Erythroblast (primary cell): ENCODE measurements at places on chromosomes 7 and 10.
A peak's percentile ranks its signal among the peaks of the same experiment; 100 is the strongest.

GRCh38 chr7:30561389-30561788, 33.3 kb upstream of the GARS1 start:
- DNase-seq: no peak

- DNase-seq: no peak
Observed at GRCh38 chr7:16348251-16348650, 73.1 kb downstream of the CRPPA start.

DNA sequence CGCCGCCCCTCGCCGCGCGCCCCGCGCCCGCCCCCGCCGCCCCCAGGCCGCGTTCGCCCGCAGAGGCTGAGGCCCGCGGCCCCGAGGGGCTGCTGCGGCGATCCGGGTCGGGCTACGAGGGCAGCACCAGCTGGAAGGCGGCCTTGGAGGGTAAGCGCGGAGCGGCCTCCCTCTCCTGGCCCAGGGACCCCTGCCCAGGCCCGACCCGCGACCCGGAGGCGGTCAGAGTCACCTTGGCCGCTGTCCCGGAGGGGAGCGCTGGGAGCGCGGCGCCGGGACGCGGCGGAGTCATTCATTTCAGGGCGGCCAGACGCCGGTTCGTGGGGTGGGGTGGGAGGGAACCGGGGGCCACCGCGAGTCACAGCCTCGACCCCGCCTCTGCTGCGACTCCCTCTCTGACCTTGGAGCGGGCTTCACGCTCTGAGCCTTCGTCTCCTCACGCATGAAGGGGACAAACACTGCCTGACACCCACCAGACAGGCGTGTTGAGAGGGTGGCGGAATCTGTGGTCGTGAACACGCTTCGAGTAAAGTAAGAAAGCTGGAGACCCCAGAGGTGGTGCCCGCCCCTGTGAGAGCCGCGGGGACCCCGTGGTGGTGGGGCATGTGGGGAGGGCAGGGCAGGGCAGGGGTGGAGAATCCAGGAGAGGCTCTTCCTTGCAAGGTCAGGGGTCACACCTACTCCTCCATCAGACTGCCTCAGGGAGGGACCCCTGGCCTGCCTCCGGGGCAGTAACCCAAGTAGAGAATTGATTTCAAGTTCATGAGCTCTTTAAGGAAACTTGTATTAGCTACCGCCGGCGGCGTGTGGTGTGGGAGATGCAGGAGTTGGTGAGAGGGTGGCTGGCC, 707 bp downstream of the CLEC2L start:
- DNase-seq: no peak

DNA sequence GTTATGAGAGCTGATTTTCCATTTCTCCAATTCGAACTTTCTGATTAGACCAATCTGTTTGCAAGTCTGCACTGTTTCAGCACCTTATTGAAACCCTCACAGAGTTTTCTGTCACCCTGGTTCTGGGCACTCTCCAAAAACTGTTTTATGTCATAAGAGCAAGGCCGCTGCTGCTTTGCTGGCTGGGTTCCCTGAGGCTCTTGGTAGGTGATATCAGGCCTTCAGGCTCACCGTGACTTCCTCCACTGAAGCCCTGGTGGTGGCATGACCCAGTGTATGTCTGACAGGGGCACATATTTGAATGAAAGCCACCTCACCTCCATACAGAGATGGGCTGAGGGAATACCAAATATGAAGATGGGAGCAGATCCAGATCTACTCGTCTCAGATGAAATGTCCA, 8.3 kb downstream of the RABGEF1 start:
- DNase-seq: no peak

DNA sequence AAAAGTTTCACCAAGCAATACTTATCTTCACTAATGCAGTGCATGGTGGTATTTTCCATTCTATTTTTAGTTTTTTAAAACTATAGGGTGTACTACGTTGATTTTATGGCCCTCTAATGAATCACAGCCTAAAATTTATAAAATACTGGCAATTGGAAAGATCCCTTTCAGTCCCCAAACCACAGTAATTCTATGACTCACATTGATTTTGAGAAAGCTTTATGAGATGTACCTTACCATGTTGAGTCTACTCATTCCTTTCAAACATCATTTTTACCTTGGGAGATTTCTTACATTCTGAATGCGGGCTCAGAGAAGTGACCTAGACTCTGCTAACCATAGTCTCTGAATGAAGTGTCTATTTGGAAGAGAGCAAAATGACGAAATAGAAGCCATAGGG, 141.6 kb downstream of the GPR85 start:
- DNase-seq: no peak

- DNase-seq: no peak
Observed at GRCh38 chr7:8213381-8213780, 48.6 kb downstream of the ICA1 start.

DNA sequence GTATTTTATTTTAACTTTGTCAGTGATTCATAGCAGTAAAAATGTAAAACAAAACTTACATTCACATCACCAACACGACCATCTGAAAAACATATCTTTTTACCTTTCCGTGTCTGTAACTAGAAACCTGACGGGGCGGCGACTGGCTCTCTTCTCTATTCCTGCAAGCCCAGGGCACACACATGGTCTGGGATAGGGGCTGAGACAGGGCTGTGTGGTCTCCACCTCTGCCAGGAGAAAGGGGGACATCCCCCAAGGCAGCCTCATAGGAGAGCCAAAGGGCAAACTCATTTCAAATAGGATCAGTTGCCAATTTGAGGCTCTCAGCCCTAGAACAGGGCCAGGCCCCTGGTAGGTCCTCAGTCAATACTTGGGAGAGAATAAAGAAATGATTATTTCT, 359.4 kb downstream of the TCERG1L start:
- no peak for DNase-seq

- no peak for DNase-seq
Observed at GRCh38 chr7:136665878-136666509, 202.5 kb upstream of the CHRM2 start.

DNA sequence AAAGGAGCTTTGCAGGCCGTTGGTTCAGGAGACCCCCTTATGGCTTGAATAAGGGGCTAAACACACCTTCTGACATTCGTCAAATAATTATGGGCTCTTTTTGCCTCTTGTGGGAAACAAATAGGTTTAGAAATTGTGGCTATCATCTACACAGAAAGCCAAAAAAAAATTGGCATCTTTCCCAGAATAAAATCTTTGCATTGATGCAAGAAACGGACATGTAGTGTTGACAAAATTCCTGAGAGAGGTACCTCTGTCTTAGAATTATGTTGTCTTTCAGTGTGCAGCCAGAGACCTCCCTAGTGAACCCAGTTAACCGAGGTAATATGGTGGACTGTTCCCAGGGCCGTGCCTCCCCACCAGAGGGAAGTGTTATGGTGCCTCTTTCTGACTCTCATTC, 283.9 kb downstream of the SDHAF3 start:
- no peak for DNase-seq

DNA sequence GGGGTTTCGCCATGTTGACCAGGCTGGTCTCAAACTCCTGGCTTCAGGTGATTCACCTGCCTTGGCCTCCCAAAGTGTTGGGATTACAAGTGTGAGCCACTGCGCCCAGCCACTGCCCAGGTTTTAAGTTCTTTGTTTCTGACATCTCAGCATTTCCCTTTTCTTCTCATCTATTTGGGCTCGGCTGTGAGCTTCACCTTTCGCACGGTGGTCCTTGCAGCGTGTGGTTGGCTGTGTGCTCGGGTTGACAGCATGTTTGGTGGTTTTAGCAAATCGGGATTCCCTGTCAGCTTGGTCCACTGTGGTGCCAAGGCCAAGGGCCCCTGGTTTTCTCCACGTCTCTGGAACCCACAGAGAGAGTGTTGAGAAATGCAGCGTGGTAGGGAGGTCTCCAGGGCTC, 138.8 kb downstream of the DNAJB6 start:
- DNase-seq: no peak

DNA sequence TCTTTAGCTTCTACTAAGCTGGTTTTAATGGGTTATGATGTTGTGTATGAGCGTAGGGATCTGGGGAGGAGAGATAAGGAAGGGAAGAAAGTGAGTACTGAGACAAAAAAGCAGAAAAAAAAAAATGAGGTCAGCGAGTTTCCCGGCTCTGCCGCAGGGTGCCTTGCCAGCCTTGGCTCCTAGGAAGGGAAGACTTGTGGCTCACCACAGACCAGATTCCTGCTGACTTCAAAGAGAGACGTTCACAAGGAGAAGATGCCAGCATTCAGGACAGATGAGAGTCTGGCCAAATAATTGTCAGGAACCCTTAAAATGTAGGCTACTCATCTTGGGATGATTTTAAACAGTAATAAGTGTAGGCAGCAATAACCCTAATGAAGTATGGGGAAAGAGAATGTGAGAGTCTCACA, 11.4 kb upstream of the FAS start:
- peak; percentile 70 for DNase-seq

DNA sequence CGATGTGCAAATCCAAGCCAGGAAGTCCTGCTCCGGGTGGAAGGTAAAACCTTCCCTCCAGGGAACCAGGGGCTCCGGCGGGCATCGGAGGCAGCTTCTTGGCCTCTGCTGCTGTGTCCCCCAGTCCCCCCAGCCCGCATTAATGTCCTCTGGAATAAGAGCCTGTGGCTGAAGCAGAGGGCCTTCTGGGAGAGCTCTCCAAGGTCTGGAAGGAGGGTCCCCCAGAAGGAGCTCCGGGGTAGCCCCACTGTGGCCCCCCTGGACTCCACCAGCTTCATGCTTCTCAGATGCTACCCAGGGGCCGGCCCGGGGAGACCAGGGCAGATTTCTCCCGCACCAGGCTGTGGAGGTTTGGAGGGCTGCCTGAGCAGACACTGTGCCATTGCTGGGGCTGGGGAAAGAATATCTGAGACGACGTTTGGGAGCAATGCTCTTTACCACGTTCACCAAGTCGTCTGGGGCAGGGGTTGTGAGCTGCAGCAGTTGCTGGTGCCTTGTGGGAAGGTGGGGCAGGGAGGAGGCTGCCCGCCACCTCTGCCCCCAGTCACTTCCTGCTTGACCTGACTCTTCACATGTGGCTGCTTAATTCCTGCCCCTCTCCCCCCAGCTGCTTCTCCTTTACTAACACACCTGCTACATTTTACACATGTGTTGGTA, 8.3 kb downstream of the ZNF853 start:
- DNase-seq: no peak
